AG04450 (cell line): ENCODE measurements at places on chromosomes 16 and 17. TPM values are rescaled to one million over a fixed set of nuclear protein-coding genes. Genes with fewer than 3 reads are reported as not detected.

TBC1D3G gene
- polyA plus RNA-seq = not detected in 2 replicates

TAF1C gene
- polyA plus RNA-seq = 14.2 and 15.2 TPM in 2 replicates

CD79B gene
- not detected in 2 replicates for polyA plus RNA-seq

BICDL2 gene
- not detected in 2 replicates for polyA plus RNA-seq
